CD4-positive, alpha-beta T cell treated with Interferon alpha-2 for 1 hour (primary cell): ENCODE measurements at places on chromosomes 4 and X.
A peak's percentile ranks its signal among the peaks of the same experiment; 100 is the strongest.

DNA sequence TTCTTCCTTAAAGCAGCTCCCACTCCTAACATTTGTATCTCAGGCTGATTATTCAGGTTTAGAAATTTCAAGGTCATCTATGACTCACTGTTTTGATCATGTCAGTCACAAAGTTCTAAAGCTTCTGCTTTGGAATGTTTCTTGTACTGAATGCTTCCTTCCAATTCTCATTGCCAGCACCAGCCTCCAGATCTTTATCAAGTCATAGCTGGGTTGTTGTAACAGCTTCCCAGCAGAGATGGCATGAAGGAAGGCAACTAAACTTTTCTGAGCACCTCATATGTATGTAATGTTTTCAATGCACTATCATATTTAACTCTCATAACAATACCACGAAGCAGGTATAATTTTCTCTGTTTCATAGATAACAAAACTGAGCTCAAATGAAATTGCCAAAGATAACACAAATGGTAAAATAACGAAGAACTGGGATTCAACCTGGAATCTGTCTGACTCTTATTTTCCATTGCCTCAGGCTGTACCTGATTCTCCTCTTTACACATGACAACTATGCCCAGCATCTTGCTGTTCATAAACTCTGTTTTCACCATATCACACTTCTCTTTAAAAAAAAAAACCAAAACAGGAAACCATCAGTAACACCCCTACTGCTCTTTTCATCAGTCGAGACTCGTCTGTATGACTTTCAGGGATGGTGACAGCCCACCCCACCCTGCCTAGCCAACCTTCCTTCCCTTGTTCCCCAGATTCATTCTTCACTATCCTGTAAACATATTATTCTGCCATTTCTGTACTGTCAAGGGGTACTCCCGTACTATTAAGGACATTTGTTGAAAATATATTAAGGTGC is 13.4 kb downstream of the TRPC3 start:
- no peak for DNase-seq

DNA sequence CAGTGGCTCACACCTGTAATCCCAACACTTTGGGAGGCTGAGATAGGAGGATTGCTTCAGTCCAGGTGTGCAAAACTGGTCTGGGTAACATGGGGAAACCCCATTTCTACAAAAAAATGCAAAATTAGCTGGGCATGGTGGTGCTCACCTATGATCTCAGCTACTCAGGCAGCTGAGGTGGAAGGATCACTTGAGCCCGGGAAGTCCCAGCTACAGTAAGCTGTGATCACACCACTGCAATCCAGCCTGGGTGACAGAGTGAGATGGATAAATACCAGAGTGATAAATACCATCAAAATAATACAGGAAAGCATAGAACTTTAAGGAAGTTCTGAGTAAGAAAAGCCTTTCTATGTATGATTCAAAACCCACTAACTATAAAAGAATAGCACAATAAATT is 52.8 kb downstream of the LRBA start:
- no peak for DNase-seq

DNA sequence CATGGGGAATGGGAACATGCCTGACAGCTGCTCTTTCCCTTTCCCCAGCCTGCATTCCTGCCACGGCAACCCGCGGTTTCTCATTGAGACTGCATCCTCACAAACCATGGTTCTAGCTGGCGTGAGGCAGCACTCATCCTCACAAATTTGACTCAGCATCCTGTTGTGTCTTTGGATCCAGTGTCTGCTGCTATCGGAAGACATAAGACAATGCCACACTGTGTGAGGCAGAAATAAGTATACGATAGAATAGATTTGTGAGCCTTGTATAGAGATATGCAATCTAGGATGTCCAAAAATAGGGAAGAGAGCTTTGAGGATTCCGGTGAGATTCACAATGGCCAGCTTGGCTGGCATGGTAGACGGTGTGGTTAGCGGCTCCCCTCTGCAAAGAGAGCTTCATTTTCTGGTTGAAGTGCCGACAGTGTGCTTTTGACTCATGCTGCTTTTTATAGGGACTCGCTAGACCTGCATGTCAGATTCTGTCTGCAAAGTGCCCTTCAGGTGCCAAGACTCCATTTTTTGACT is 161.3 kb upstream of the PSAPL1 start:
- no peak for DNase-seq

GRCh38 chr4:5894266-5894665 is 1.4 kb upstream of the CRMP1 start:
- no peak for DNase-seq

GRCh38 chr4:123819362-123820035 is 422.9 kb downstream of the SPRY1 start:
- no peak for DNase-seq

- DNase-seq = no peak
These were observed 13.4 kb upstream of the RNF175 start for GRCh38 chr4:153773236-153773690.

GRCh38 chr4:85788604-85789003 is 313.7 kb downstream of the ARHGAP24 start:
- DNase-seq = no peak

DNA sequence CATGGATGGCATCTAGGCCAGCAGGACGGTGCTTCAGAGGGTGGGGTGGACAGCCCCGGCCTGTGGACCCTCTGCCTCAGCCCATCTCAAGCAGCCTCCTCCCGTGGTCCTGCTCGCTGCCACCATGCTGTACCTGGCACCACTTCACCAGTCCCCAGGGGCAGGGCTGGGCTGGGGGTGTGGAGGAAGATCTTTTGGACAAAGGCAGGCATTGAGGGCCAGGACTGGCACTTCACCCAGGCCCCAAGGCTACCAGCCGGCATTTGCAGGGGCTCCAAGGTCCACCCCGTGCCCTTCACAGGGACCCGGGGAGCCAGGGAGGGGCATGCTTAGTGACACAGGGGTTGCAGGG is 713 bp downstream of the PLXNB3 start:
- DNase-seq = peak; percentile 1

GRCh38 chrX:153818571-153819383 is 11.6 kb downstream of the PDZD4 start:
- peak; percentile 65 for DNase-seq

- DNase-seq = no peak
These were observed 5.5 kb downstream of the USO1 start for GRCh38 chr4:75729836-75730235.

GRCh38 chr4:28518561-28519165 is 1658.0 kb downstream of the STIM2 start:
- no peak for DNase-seq

GRCh38 chrX:24294619-24295018 is 19.2 kb downstream of the SUPT20HL2 start:
- no peak for DNase-seq

DNA sequence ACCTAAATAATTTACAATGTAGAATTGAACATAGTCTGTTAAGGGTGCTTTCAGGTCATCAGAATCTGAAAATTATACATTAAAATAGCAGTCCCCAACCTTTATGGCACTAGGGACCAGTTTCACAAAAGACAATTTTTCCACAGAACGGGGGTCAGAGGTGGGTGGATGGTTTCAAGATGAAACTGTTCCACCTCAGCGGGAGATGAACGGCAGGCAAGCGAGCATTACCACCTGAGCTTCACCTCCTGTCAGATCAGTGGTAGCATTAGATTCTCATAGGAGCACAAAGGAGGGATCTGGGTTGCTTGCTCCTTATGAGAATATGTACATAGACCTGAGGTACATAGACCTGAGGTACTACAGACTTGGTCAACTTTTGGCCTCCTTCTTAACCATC is 29.0 kb downstream of the LRBA start:
- no peak for DNase-seq

DNA sequence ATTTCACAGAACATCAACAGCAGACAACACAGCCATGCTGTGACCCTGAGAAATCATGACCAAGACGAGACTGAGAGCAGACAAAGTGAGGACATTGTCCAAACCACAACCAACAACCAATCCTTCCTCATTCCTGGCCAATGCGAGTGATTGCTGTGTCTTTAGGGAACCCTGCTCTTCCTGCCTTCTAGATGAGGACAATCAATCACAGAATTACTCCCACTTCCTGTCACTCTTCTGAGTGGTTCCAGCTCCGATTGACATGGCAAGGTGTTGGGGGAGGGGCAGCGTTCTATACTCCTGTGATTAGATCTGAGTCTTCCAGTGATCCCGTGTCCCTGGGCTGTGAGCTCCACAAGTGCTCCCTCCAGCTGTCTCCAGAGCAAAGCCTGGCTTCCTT is 227.8 kb downstream of the STIM2 start:
- DNase-seq = no peak

- peak; percentile 52 for DNase-seq
These were observed 23.3 kb downstream of the ARHGAP24 start for GRCh38 chr4:85498068-85498733.

DNA sequence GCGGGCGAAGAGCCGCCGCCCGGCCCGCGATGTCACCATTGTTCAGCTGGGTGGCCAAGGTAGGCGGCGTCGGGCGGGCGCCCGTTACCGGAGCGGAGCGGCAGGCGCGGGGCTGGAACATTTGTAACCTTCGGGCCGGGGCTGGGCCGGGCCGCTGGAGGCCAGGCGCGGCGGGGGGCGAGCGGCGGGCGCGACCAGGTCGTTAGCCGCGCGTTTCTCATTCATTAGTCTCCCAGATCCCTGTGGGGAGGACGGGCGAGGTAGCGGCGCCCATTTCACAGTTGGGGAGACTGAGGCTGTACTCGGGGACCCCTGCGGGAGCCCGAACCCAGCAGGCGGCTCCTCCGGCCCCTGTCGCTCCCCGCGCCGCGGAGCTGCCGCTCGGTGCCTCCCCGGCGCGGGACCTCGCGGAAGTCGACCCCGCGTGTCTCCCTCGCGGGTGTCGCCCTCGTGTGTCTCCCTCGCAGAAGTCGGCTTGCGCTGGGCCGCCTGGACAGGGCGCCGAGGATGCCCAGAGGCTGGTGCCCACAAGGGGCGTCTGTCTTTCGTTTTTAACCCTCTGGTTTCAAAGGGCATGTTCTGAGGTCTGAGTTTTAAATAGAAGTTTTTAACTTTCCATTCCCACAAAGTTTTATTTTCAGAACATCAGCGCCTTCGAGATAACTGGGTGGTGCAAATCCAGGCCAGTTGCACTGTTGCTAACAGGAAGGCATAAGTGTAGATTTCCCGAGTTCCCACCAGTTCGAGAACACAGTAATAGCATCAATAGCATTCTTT is 17.5 kb downstream of the PTTG2 start:
- DNase-seq = peak; percentile 82

GRCh38 chr4:78951862-78952472 is 12.7 kb upstream of the PAQR3 start:
- no peak for DNase-seq

DNA sequence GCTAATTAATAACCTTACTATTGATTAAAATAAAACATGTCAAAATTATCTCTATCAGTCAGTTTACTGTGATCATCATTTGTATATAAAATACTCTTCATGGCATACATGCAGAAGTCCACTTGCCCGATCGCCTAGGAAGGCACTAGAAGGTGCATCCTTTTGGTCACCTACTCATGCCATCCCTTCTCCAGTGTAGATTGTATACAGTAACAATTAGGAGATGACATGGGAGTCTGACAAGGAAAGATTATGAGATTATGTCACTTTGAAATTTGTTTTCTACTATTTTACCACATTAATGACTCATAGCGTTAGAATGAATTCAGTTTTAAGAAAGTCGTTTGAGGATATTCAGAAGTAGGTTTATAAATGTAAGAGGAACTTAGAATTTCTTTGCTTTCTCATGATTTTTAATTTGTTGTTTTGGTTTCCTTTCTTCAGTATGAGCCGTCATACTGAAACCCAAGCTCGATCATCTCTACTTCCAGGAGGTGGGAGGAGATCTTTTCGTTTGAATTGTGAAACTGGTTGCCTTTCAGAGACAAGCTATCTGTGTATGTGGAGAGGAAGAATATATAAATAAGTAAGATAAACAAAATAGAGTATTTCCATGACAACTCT is 51.1 kb upstream of the UNC5C start:
- peak; percentile 7 for DNase-seq

DNA sequence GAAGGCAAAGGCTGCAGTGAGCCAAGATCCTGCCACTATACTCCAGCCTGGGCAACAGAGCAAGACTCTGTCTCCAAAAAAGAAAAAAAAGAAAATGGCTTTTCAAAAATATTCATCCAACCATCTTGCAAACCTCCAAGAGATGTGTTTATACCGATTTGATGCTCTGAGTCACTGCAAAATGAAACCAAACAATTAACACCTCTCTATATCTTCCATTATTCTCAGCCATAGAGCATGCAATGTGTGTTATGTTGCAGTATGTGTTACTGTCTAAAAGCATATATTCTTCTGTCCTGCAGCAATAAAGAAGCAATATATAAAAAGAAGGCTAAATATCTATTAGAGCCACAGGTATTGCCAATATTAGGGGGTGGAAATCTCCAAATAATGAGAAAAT is 51.4 kb downstream of the ARAP2 start:
- no peak for DNase-seq

- DNase-seq = no peak
These were observed 5.6 kb downstream of the OTC start for GRCh38 chrX:38357747-38358673.

DNA sequence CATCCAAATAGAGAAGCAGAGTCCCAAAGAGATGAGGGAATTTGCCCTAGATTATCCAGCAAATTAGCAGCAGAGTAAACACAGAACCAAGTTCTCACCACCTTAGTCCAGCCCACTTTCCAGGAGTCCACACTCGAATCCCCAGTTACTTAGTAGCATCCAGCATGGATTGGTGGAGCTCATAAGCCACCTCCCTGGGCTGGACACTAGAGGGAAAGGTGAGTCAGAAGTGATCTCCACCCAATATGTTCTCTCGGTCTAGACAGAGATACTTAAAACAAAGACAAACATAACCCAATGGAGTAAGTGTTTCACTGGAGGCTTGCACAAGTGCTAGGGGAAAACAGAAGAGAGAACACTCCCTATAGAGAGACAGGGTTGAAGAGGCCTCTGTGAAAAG is 105.1 kb upstream of the CPEB2 start:
- no peak for DNase-seq

GRCh38 chrX:48580662-48581061 is 6.4 kb downstream of the RBM3 start:
- DNase-seq = no peak

DNA sequence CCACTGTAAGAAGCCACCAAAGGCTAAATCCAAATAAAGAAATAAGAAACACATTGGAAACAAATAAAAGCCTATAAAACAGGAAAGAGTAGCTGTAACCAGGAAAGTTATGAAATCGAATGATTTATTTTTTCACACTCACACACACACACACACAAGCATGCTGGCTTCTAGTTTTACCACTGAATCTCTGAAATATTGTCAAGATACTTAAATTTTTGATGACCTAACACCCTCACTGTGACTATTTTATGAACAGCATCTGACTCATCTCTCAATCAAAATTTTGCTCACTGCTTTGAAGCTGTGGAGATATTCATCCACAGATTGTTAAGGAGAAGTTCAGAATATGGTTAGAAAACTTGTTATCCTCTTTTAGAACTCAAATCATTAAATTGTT is 13.9 kb upstream of the GABRB1 start:
- no peak for DNase-seq

GRCh38 chrX:15515931-15516330 is 15.3 kb downstream of the BMX start:
- no peak for DNase-seq

GRCh38 chr4:4430492-4431195 is 43.7 kb downstream of the NSG1 start:
- DNase-seq = peak; percentile 27
